ENCODE measurements at places on chromosomes 13 and 19. TPM values are rescaled to one million over a fixed set of nuclear protein-coding genes. Genes with fewer than 3 reads are reported as not detected.

The GRIK5 gene
- 0.42 TPM for total RNA-seq

The CTXN1 gene
- not detected for total RNA-seq

The SHISA7 gene
- total RNA-seq: not detected

The C1QTNF9 gene
- not detected for total RNA-seq

GRCh38 chr19:8332976-8333766 is 9.9 kb downstream of the KANK3 start:
- DNase-seq: no peak

DNA sequence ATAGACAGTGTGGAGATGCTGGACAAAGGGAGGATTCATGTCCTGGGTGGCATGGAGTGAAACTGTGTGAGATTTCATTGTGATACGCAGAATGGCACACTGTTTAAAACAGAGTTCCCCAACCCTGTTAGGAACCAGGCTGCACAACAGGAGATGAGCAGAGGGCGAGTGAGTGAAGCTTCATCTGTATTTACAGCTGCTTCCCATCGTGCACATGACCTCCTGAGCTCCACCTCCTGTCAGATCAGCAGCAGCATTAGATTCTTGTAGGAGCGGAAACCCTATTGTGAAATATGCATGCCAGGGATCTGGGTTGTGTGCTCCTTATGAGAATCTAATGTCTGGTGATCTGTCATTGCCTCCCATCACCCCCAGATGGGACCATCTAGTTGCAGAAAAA is 72.5 kb downstream of the RAP2A start:
- no peak for DNase-seq

DNA sequence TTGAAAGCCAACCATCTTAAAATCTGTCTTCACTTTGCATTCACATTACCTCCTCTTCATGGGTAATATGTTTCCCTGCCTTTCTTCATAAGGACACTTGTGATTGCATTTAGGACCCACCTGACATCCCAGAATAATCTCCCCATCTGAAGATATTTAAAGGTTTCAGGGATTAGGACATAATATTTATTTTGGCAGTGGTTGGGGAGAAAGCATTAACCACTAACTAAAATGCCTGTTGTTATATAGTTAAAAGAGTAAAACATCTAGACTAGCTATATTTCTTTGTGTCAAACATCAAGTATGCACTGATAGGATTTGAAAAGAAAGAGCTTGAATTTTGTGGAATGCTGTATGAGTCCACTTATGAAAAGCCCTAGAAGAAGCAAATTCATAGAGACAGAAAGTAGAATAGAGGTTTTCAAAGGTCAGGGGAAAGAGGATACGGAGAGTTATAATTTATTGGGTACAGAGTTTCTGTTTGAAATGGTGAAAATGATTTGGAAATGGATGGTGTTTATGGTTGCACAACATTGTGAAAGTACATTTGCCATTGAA is 457.7 kb upstream of the SPRY2 start:
- no peak for DNase-seq

DNA sequence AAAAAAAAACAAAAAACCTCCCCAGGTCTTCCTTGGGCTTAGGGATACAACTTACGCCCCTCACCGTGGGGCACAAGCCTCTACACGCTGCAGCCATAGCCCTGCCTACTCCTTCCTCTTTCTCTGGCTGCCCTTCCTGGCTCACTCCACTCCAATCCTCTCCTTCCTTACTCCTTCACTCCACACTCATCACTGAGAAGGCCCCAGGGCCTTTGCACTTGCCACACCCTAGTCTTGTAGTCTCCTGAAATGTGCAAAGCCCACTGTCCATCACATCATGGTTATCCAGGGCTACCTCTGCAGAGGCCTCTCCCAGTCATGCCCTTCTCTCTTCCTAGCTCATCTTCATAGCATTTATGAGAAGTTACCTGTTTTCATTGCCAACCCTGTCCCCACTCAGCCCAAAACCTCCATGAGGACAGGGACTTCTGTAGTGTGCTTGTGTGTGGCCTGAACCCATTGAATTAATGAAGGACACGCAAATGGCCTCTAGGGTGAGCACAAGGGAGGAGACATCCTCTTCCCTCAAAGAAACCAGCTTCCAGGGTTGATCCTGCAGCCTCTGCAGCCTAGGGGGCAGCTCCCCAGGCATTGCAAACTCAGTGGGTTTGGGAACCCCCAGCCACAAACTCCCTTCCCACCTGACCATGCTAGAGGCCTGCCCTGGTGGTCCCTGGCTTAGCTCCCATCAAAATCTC is 7.9 kb upstream of the HSH2D start:
- DNase-seq: no peak

GRCh38 chr13:99477493-99477892 is 23.8 kb upstream of the TM9SF2 start:
- DNase-seq: no peak

DNA sequence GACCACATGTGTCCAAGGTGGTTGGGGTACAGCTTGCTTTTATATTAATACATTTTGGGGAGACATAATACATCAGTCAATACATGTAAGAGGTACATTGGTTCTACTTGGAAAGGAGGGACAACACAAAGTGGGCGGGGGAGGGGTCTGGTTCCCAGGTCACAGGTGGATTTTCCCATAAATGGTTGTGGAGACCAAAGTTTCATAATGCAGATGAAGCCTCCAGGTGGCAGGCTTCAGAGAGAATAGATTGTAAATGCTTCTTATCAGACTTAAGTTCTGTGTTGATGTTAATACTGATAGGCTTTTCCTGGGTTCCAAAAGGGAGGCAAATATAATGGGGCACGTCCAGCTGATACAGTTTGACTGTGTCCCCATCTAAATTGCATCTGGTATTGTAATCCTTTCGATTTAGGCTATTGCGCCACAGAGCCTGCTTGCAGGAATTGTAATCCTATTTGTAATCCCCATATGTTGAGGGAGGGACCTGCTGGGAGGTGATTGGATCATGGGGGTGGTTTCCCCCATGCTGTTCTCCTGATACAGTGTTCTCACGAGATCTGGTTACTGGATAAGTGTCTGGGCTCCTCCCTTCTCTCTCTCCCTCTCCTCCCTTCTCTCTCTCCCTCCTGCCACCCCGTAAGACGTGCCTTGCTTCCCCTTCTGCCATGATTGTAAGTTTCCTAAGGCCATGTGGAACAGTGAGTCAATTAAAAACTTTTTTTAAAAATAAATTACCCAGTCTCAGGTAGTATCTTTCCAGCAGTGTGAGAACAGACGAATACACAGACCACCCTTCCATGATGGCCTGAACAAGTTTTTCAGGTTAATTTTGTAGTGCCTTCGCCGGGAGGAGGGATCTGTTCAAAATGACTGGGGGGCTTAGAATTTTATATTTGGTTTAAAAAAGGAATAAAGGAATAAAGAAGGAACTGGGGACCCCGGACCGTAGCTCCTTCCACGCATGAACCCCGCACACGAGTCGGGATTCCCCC is 44.9 kb downstream of the ZNF823 start:
- no peak for DNase-seq

Data from T-helper 17 cell (primary cell).